DND-41 (cell line): ENCODE measurements at places on chromosomes 3 and 15.

DNA sequence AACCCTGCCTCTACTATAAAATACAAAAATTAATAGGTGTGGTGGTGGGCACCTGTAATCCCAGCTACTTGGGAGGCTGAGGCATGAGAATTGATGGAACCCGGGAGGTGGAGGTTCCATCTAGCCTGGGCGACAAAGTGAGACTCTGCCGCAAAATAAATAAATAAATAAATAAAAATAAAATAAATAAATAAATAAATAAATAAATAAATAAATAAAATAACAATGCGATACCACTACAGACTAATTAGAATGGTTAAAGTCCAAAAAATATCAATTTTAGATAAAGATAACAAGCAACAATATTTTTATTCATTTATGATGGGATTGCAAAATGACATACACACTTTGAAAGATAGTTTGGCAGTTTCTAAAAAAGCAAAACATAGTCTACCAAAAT is 1131.5 kb downstream of the SI start:
- no peak for DNase-seq

GRCh38 chr3:138348754-138349739 is 668 bp downstream of the MRAS start:
- no peak for DNase-seq

DNA sequence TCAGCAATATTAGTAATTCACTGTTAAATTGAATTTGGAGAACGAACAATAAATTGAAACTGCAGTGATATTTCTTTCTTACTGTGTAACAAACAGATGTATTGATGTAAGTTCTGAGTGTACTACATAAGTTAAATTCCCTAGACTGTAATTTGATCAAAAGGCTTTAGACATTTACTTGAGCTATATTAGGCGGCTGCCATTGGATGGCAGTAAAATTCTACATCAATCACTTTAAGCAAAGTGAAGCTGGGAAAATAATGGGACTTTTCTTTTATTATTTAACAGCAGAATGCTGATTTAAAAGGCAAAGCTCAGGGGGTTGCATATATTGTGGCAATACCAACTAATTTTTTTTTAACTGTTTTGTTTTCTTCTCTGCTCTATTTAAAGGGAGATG is 212.6 kb upstream of the PLSCR5 start:
- DNase-seq, result no peak

- DNase-seq, result no peak
These were observed 112.4 kb downstream of the ADAMTSL3 start for GRCh38 chr15:83766339-83766738.

GRCh38 chr3:76372497-76372896 is 587.1 kb upstream of the ZNF717 start:
- DNase-seq, result no peak

- no peak for DNase-seq
These were observed 500.1 kb downstream of the IGSF11 start for GRCh38 chr3:118534519-118534918.

DNA sequence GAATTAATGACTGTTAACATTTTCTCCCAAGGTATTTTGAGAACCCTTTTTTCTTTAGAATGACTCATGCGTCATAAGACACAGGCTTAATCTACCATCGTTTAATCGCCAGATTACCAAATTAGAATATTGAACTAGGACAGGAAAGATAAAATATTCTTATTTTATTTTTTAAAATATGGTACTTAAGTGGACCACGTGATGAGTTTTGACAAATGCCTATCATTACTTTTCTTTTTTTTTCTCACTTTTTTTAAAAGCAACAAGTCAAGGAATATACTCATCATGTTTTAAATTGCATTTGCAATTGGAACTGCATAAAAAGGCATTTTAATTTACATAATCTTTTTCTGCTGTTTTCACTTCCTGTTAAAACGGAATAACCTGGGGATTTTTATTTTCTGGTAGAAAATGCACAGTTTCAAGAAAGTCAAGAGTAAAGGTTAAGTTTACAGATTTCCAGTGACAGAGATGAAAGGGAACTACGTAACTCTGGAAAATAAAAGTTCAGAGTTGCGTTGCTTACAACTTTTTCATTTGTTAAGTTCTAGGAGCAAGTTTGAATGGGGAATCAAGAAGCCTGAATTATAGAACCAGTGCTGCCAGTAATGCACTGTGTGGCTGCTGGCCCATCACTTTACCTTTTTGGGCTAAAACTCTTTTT is 23.6 kb downstream of the SIAH2 start:
- no peak for DNase-seq

- no peak for DNase-seq
These were observed 16.2 kb downstream of the ACAD11 start for GRCh38 chr3:132643366-132643765.

DNA sequence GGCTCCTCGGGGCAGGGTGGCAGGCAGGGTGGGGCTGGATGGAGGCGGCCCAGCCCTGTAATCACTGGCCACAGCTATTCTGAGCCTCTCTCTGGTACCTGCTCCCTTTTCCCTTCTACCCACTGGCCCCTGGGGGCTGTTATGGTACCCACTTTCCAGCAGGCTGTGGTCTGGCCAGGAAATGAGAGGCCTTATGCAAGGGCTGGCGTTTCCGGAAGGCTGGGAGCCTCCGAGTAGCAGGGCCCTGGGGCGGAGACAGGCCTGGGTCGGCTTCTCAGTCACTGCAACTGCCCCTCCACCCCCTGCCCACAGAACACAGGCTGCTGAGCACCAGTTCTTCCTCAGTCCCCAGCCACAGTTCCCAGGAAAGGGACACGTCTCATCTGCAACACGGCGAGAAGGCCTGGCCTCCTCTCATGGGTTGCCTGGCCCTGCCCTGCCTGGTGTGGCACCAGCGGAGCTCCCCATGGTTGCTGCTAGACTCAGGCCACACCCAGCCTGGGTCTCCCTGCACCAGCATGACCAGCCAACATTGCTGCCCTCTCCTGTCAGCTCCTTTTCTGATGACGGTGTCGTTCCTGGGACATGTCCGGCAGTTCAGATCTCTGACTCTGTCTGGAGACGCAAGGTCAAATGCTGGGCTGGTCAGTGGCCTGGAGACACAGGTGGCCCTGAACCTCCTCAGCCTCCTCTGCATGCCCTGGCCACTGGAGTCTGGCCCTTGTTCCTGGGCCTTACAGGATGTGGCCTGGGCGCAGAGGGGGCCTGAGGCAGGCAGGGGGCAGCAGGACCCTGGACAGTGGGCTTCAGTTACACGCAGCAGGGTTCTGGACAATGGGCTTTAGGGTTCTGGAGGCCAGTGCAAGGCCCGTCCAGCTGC is 6.5 kb downstream of the CHST13 start:
- DNase-seq, result no peak

GRCh38 chr3:46090161-46090591 is 62.9 kb upstream of the XCR1 start:
- no peak for DNase-seq

- DNase-seq, result no peak
These were observed 5.0 kb downstream of the NUDT16 start for GRCh38 chr3:131386429-131387165.
